ENCODE measurements at places on chromosomes 5 and 9.

- no peak for DNase-seq
Measured at GRCh38 chr9:69344459-69344858, 19.4 kb downstream of the ENTREP1 start.

- DNase-seq: no peak
Measured at GRCh38 chr5:33649549-33650482, 209.1 kb downstream of the TARS1 start.

DNA sequence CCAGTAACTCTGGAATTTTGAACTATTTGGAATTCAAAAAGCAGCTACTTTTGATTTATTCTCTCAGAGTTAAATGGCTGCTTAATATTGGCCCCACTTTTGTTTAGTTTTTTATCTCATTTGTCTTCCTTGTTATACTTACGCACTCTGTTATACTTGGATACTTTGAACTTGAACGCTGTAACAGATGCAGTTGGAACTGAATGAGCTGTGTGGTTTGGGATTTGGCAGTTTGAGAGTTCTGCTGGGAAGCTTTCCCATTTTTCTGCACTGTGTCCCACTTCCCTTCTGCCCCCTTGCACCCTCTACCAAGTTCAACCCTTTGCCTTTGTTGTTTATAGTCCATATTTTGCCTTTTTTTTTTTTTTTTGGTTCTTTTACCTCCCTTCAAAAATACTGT, 3.8 kb downstream of the RHOBTB3 start:
- DNase-seq: no peak

- DNase-seq: no peak
Measured at GRCh38 chr9:79213417-79214125, 358.2 kb upstream of the TLE4 start.

GRCh38 chr9:98899408-98900056, 44.2 kb upstream of the COL15A1 start:
- DNase-seq: no peak

- peak; percentile 20 for DNase-seq
Measured at GRCh38 chr9:78035383-78035993, 3.9 kb upstream of the GNAQ start.

- no peak for DNase-seq
Measured at GRCh38 chr5:33901156-33901555, 9.4 kb upstream of the ADAMTS12 start.

GRCh38 chr5:40017918-40018317, 593.1 kb upstream of the DAB2 start:
- no peak for DNase-seq

GRCh38 chr5:11062397-11062796, 301.4 kb upstream of the DAP start:
- no peak for DNase-seq

GRCh38 chr5:178502401-178503100, 87.6 kb downstream of the COL23A1 start:
- DNase-seq: no peak

- no peak for DNase-seq
Measured at GRCh38 chr5:157857816-157858526, 974 bp downstream of the CLINT1 start.

- no peak for DNase-seq
Measured at GRCh38 chr5:15993334-15993733, 186.3 kb downstream of the MARCHF11 start.

DNA sequence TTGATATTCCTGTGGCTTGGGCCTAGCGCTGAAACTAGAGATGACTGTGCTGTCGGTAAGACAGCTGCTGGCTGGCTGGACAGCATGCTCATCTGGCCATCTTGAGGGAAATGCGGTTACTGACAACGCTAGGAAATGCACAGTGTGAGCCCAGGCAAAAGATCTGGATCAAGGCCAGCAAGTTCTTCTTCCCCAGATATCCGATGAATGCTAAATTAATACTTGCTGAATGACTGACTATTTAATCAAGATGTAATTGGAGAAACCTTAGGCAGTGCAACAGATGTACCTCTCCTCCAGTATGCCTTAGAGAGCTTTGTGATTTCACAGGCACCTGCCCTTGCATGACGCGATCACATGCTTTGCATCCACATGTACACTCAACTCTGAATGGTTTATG, 659.1 kb downstream of the EFNA5 start:
- DNase-seq: no peak

GRCh38 chr9:27194401-27195091, 85.5 kb downstream of the TEK start:
- DNase-seq: no peak

DNA sequence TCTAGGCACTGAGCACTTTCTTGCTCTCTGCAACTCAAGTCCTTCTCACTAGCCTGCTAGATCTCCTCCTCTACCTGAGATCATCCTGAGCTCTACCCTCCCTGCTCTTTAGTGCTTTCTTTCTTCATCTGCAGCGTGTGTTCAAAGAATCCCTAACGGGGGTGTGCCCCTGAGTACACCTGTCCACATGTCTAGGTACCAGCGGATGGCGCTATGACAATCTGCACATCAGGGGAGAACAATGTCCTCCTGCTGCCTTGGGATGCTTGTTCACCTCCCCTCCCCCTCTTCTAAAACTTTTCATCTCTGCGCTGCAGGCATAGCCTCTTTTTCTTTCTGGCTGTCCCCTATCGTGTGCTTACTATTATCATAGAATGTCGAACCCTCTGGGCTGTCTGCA, 42.7 kb downstream of the PTPN3 start:
- DNase-seq: no peak

DNA sequence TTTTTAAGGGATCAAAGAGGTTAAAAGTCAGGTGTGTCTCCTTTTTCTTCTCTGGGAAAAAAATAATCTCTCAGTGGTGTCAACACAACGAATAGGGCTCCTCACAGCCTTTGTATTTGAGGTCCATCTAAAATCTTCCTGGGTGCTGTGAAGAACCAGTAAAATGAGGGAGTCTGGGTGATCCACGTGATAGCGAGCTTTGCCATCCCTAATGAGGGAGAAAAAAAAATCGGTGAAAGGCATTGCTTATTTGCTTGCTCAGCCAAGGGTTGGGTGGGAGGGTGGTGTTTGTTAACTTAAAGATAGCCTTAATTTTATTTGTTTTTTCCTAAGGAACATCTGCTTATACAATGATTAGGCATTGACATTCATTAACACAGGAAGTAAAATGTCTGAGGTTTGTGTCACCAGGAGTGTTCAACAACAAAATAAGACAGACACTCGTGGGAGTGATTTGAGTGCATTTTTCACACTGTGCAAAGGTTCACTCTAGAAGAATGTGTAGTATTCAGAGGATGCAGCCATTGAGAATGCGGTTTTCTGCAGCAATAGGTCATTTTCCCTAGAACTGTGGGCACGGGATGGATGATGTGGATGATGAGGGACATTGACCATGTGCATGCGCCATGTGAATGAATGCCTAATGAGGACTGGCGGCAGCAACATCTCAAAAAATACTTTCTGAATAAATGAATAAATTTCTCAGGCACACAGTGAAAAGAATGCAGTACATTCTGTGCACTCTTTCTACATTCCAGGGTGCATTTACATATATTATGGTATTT, 369.5 kb downstream of the NTRK2 start:
- no peak for DNase-seq

DNA sequence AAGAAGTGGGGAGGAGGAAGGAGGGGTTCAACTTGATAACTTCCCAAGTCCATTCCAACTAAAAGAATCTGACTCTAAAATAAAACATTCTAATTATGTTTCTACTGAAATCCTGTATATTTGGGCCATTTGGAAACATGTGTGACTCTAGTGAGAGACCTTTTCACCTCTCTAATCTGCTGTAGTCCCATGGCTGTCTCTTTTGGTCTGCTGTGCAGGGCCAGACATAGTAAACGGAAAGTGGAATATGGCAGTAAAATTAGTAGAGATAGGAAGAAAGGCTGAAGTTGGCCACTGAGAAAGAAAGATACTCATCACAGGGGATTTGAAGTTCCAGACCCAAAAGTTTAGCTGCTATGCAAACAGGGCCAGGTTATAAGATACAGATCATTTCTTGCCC, 15.9 kb downstream of the RFX3 start:
- no peak for DNase-seq

- no peak for DNase-seq
Measured at GRCh38 chr9:113604393-113604792, 140.9 kb downstream of the RGS3 start.

DNA sequence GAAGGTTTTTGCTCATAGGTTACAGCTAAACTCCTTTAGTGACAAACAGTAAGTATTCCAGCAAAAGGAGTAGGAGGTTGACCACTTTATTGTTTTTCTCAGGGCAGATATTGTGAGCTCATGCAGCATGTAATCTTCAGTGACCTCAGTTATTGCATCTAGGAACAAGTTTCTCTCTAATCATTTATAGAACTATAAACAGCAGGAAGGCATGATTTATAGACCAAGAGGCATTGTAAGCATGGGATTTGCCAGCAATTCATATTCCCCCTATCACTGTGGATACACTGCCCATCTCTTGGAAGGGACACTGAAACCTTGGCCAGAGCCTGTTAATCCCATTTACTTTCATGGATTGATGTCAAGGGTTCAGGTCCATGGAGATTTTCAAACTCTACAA, 15.4 kb upstream of the FAM170A start:
- no peak for DNase-seq

DNA sequence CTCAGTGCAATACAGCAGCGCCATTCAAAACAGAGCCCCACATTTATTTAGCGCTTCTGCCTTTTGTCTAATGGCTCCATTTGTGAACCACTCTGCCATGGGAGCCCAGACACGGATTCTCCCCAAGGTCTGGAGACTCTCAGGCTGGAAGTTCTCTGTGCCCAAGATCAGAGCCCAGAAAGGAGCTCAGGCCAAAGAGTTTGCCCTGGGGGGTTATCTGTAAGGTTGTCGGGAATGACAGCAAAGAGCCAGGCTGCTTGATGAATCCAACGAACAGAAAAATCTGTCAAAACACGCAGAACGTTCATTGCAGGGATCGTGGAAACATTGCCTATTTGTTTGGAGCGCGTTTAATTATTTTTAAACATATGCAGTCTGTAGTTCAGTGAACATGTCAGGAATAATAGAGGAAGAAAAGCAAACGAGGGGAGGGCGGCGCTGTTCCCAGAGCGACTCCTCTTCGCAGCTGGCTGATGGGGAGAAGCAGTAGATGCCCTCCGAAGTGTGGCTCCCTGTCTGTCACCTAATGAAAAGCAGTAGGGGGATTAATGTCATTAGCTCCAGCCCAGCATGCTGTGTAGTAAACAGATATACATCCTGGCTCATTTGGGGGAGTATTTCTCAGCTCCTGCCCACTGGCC, 464.9 kb upstream of the MPDZ start:
- no peak for DNase-seq

All from stimulated activated CD8-positive, alpha-beta memory T cell treated with anti-CD3 and anti-CD28 coated beads, Interleukin-15, amount 100 ng/mL, for 48 hours (primary cell).